CD4-positive, CD25-positive, alpha-beta regulatory T cell (primary cell): ENCODE measurements at places on chromosomes 4 and X. TPM values are rescaled to one million over a fixed set of nuclear protein-coding genes. Genes with fewer than 3 reads are reported as not detected.

Gene CHRDL1
- not detected for total RNA-seq

Gene DDX53
- not detected for total RNA-seq

Gene CNOT6L
- 237 TPM for total RNA-seq

Gene NDST4
- total RNA-seq, result not detected

Gene CSAG3
- not detected for total RNA-seq

Gene ANOS1
- total RNA-seq, result not detected

Gene SMARCA1
- total RNA-seq, result 0.25 TPM

Gene JAKMIP1
- total RNA-seq, result 39.7 TPM

Gene BMP2K
- total RNA-seq, result 7.8 TPM

Gene RTL3
- not detected for total RNA-seq

Gene SEL1L3
- 74.5 TPM for total RNA-seq

Gene BLOC1S4
- total RNA-seq, result 27.5 TPM

Gene TEX13C
- not detected for total RNA-seq

Gene RHOH
- total RNA-seq, result 645 TPM

Gene EFHC2
- total RNA-seq, result 1.1 TPM

Gene PDK3
- total RNA-seq, result 11.3 TPM

Gene DMRTC1
- not detected for total RNA-seq

Gene ZFP92
- 0.22 TPM for total RNA-seq

Gene DGKK
- not detected for total RNA-seq

Gene PPP1R2C
- total RNA-seq, result 32.2 TPM

Gene UGT2B17
- not detected for total RNA-seq

Gene CXCL9
- not detected for total RNA-seq

Gene KLB
- total RNA-seq, result not detected

Gene RAB33A
- 7.9 TPM for total RNA-seq

Gene SLC10A4
- total RNA-seq, result not detected

Gene BGN
- not detected for total RNA-seq

Gene IDH3G
- 64.4 TPM for total RNA-seq

Gene NPY1R
- not detected for total RNA-seq

Gene CXorf65
- total RNA-seq, result 81.0 TPM

Gene SLC39A8
- 18.6 TPM for total RNA-seq

Gene SSX2
- not detected for total RNA-seq

Gene GIMD1
- total RNA-seq, result not detected

Gene RAB40A
- not detected for total RNA-seq

Gene TBC1D8B
- total RNA-seq, result 0.17 TPM

Gene IBSP
- not detected for total RNA-seq

Gene NWD2
- total RNA-seq, result not detected

Gene PIR
- total RNA-seq, result not detected

Gene PLAC8
- 70.0 TPM for total RNA-seq

Gene KCTD8
- not detected for total RNA-seq

Gene FGF13
- not detected for total RNA-seq

Gene IL15
- 2.3 TPM for total RNA-seq

Gene VCX2
- not detected for total RNA-seq

Gene USP26
- not detected for total RNA-seq

Gene VCX
- total RNA-seq, result not detected

Gene MSN
- total RNA-seq, result 339 TPM

Gene PABPC5
- not detected for total RNA-seq

Gene TMSB4X
- total RNA-seq, result 6,725 TPM

Gene ZNF330
- 35.9 TPM for total RNA-seq

Gene CYBB
- 0.25 TPM for total RNA-seq

Gene ATOH1
- not detected for total RNA-seq

Gene PRRG3
- not detected for total RNA-seq

Gene CFAP99
- 0.20 TPM for total RNA-seq

Gene SPACA5
- total RNA-seq, result not detected

Gene DLG3
- total RNA-seq, result 20.7 TPM

Gene SLIT2
- not detected for total RNA-seq
